ENCODE measurements at places on chromosomes 11 and 22.
A peak's percentile ranks its signal among the peaks of the same experiment; 100 is the strongest.

GRCh38 chr11:65315204-65315865 lies 669 bp downstream of the CDC42EP2 start:
- DNase-seq, result peak; percentile 86

- no peak for DNase-seq
These were observed 19.2 kb downstream of the SELENOO start for GRCh38 chr22:50219800-50220602.

DNA sequence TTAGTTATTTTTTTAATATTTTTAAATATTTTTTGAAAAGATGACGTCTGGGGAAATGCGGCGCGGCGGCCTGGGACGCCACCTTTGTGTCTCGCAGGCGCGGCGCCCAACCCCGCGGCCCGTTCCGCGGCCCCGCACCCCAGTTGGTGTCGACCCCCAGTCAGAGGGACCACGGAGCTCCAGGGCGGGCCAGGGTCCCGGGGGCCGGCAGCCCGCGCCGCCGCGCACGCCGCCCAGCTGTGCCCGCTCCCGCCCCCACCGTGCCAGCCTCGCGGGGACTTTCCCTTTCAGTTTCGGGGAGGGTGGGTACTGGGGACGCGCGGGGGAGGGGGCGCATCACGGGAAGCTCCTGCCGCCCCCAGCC lies 1.6 kb downstream of the CCND1 start:
- DNase-seq, result peak; percentile 73

DNA sequence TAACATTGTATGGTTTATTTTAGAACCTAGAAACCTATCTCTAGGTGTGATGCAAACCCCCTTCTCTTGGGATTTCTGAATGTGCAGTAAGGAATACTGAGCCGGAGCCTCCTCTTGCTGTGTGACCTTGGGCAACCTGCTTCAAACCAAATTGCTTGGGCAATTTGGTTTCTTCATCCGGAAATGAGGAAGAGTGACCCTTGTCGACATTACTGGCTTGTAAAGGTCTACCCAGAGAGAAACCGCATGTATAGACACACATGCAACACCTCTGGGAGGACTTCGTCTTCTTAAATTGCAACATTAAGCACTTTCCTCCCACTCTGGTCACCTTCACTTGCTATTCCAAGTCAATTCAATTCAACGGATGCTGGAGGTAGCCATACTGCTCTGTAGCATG lies 19.6 kb upstream of the TP53I11 start:
- DNase-seq, result no peak

GRCh38 chr22:30829901-30830550 lies 135.4 kb downstream of the OSBP2 start:
- no peak for DNase-seq

- no peak for DNase-seq
These were observed 12.6 kb downstream of the CHRM1 start for GRCh38 chr11:62908468-62909072.

- DNase-seq, result no peak
These were observed 364.7 kb downstream of the METTL15 start for GRCh38 chr11:28472904-28473303.

- DNase-seq, result peak; percentile 75
These were observed 414 bp downstream of the JOSD1 start for GRCh38 chr22:38700270-38700788.

All from mucosa of descending colon (tissue), 3 donors.